ENCODE measurements at places on chromosomes 13 and 19.
A peak's percentile ranks its signal among the peaks of the same experiment; 100 is the strongest.

- DNase-seq = no peak
Observed at GRCh38 chr13:94568443-94568842, 27.5 kb downstream of the TGDS start.

GRCh38 chr19:1837625-1838105, 10.6 kb downstream of the REXO1 start:
- DNase-seq = peak; percentile 77

- no peak for DNase-seq
Observed at GRCh38 chr19:28372576-28373247, 840.2 kb downstream of the UQCRFS1 start.

DNA sequence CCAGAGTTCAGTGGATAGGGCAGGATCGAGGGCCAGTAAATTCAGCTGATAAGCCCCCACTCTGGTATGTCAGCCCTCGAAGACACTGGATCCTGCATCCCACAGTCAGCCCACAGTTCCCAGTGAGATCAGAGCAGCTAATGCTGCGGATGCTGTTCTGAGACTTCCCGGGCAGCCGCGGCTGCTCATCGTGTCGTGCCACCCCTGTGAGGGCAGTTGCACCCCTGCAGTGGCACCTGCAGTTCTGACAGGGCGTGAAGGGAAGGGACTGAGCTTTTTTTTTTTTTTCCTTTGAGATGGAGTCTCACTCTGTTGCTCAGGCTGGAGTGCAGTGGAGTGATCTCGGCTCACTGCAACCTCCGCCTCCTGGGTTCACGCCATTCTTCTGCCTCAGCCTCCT, 7.5 kb upstream of the EPN1 start:
- no peak for DNase-seq

DNA sequence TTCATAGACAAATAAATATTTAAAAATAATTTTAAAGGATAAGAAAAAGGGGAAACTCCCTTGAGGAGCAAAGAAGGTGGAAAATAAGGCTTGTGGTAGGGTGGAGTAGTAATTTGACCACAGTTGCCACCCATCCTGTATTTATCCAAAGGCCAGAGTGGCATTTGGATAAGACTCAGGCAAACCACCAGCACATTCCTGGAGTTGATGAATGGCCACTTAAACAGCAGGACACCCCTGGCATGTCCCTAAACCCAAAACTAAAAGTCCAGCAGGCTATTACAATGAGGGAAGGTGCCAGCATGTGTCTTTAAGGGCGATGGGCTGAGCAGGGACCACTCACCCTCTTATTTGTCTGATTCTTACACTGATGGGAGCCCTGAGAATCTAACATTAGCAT, 9.8 kb upstream of the FRY start:
- DNase-seq = no peak

- no peak for DNase-seq
Observed at GRCh38 chr13:94658926-94659597, 53.3 kb downstream of the SOX21 start.

DNA sequence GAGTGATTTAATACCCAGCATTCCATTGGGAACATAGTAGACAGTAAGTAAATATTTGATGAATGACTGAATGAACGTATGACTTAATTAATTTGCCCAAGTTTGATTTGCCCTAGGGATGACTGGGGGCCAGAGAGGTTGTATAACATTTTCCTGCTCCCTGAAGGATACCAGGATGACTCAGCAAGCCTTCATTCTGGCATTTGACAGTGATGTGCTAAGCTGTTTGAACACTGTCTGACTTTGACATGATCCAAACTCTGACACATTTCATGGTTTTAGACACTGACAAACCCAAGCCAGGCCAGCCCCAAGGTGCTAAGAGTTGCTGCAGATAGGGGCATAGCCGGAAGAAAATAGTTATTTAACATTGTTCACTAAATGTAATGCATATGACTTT, 53.4 kb upstream of the KLF12 start:
- DNase-seq = no peak

DNA sequence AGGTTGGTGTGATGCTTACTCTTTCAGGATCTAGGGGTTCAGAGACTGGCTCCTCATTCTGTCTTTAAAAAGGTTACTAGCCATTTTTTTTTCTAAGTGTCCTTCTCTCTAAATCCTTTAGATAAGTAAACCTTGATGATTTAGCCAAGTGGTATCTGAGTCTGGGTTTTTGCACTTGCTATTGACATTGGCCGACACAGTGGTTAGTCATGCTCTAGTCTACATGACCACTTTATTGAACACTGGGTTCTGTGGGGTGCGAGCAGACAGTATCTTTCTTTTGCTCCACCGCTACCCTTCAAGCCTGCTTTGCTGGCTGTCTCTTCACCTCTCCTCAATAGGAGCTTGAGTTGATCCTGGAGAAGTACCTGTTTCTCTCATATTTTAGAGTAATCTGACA, 6.2 kb upstream of the NUP58 start:
- no peak for DNase-seq

GRCh38 chr13:28161370-28161769, 23.0 kb downstream of the PAN3 start:
- peak; percentile 63 for DNase-seq

DNA sequence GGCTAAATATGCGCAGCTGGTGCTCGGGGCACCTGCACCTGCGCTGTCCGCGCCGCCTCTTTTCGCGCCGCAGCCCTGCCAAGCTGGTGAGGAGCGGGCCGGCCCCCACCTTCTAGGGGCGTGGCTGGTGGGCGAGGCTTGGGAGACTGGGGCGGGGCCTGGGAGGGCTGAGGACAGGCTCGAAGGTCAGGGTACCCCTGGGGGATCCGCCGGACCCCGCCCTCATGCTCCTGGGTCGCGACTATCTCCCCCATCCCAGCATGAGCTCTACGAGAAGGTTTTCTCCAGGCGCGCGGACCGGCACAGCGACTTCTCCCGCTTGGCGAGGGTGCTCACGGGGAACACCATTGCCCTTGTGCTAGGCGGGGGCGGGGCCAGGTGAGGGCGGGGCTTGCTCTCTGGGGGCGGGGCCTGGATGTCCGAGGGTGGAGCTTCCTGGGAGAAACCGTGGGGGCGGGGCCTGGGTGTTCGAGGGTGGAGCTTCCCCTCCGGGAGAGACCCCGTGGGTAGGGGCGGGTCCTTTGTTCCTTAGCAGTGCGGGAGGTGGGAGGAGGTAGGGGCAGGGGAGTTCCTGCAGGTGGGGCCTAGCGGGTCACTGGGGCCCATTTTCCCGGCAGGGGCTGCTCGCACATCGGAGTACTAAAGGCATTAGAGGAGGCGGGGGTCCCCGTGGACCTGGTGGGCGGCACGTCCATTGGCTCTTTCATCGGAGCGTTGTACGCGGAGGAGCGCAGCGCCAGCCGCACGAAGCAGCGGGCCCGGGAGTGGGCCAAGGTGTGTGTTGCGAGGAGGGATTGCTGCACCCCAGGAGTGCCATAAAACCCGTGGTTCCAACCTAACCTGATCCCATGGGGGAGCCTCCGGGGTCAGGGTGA, 19.7 kb downstream of the PNPLA6 start:
- no peak for DNase-seq

GRCh38 chr19:690203-690602, 5.0 kb downstream of the PRSS57 start:
- DNase-seq = no peak

GRCh38 chr19:1762243-1763117, 9.2 kb downstream of the ONECUT3 start:
- no peak for DNase-seq

Data from eye (tissue), 1 donor.